ENCODE measurements at places on chromosomes 4 and X.
A peak's percentile ranks its signal among the peaks of the same experiment; 100 is the strongest.

GRCh38 chrX:154396973-154397887 is 947 bp upstream of the RPL10 start:
- DNase-seq: peak; percentile 67

GRCh38 chrX:39073131-39073530 is 271.9 kb downstream of the MID1IP1 start:
- no peak for DNase-seq

GRCh38 chr4:16588651-16589050 is 309.8 kb downstream of the LDB2 start:
- DNase-seq: no peak

GRCh38 chr4:4333265-4333706 is 43.2 kb downstream of the ZBTB49 start:
- DNase-seq: no peak

DNA sequence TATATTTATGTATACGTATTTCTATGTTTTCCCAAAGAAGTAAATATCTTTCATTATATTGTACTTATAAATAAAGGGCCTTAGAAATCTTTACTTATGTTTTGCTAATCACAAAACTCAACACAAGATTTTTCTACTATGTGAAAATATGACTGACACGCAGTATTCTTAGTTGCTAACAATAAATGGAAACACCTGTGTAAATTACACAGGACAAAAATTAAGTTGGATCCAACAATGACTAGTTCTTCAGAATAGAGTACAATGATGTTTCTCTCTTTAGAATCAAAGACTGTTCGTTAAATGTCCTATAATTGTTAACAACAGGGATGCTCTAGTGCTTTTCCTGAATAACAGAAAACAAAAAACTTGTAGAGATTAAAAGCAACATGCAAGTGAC is 96.1 kb downstream of the PPP3CA start:
- no peak for DNase-seq

Measured in activated T-cell treated with anti-CD3 and anti-CD28 coated beads for 48 hours (primary cell).